Mesenchymal stem cell (in vitro differentiated cells and primary cell): ENCODE measurements at places on chromosomes 6 and 20.

DNA sequence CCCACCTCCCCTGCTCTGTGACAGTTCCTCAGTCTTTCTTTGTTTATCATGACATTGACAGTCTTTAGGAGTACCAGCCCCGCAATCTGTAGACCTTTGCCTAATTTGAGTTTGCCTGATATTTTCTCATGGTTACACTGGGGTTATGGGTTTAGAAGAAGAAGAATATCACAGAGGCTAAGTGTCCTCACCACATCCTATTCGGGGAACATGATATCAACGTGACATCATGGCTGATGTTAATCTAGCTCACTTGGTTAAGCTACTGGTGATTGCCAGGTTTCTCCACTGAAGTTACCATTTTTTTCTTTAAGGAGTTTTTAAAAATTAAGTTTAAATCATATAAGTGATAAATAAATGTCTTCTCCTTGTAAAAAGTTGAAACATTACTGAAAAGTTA lies 127.5 kb downstream of the CEP57L1 start:
- no peak for DNase-seq

DNA sequence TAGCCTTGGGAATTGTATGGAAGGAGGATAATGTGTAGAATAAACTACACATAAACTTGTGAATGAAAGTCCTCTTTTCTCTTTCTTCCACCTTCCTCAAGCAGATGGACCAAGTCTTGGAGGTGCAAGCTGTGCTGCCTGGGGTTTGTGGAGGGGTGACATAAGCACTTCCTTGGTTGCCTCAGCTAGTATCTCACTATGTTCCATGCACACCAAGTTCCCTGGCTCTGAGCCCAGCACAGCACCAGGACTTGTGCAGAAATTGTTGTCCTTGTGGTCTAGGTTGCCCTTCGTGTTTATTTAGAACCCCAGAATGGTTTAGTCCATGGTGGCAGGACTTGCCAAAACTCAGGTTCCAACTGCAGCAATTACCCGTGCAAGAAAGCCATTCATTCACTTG lies 110.3 kb downstream of the MEI4 start:
- no peak for DNase-seq

GRCh38 chr6:166955121-166955864 lies 1.1 kb downstream of the RNASET2 start:
- DNase-seq = peak; percentile 25

DNA sequence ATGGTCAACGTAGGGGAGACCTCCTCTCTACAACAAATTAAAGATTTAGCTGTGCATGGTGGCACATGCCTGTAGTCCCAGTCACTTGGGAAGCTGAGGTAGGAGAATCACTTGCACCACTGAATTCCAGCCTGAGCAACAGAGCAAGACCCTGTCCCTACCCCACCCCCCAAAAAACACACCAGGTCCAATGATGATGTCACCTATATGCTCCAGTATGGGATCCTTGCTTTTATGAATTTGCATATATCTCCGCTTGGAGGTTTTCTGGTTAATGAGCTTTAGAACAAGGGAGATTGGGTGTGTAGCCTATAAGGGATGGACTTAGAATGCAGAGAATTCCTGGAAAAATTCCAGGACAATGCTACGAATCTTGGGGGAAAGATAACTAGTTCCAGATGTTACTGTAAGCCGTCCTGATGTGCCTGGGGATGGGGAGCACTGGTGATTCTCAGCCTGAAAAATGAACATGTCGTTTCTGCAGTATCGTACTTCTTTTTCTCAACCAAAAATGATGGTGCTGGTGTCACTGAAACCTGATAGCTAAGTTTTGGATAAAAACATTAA lies 61.1 kb downstream of the ZBTB2 start:
- DNase-seq = peak; percentile 47

DNA sequence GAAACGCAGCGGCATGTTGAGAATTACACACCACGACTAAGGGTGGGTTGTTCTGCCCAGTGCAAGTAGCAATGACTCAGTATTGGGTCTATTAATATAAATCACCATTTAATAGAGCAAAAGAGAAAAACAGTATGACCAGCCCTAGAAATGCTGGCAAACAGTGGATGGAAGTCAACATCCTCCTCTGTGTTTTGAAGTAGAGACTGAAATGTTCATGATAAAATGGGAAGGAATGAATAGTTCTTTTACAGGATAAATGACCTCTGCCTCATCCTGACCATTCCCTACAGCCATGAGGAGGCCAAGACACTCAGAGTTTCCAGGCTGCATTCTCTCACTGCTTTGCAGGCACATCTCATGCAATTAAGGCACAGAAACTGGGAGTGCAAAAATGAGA lies 111.8 kb downstream of the PSMB1 start:
- DNase-seq = peak; percentile 43

- no peak for DNase-seq
These were observed 38.9 kb upstream of the LAMP5 start for GRCh38 chr20:9475456-9475855.

- peak; percentile 38 for DNase-seq
These were observed 150.2 kb downstream of the LPA start for GRCh38 chr6:160513836-160514235.

- no peak for DNase-seq
These were observed 1.4 kb downstream of the SDC4 start for GRCh38 chr20:45346851-45347250.

- DNase-seq = no peak
These were observed 83.1 kb downstream of the THBS2 start for GRCh38 chr6:169170583-169170955.
